ENCODE measurements at places on chromosomes 16 and 17.

GRCh38 chr16:58187665-58188421, 10.1 kb downstream of the CSNK2A2 start:
- no peak for DNase-seq

DNA sequence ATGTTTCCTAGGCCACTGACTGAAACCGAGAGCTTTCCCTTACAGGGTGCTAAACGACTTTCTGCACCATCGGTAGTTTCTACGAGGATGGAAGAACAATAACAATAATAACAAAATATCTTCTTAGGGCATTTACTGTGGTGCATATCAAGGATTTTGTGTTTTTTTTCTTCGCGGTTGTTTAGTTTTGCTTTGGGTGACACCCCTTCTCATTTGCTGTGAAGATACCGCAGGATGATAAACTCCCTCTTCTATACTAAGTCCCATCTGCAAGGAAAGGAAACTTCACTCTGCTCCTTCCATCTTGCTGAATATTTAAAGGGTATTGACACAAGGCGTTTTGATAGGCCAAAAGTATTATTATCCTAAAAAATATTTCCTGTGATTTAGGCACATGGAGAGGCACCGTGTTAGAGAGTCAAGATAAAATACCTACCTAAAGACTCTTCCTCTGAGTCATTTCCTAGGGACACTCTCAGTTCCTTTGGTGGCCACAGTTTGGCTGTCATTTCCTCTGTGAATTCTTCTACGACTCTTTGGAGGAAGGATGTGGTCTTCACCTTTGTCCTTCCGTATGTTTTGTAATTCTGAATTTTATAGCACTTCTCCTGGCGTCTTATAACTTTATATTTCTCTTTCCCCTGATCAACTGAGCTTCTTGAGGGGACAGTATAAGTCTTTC, 318.8 kb downstream of the CDH13 start:
- DNase-seq: no peak

GRCh38 chr17:47837401-47838039, 3.6 kb downstream of the SCRN2 start:
- DNase-seq: no peak

DNA sequence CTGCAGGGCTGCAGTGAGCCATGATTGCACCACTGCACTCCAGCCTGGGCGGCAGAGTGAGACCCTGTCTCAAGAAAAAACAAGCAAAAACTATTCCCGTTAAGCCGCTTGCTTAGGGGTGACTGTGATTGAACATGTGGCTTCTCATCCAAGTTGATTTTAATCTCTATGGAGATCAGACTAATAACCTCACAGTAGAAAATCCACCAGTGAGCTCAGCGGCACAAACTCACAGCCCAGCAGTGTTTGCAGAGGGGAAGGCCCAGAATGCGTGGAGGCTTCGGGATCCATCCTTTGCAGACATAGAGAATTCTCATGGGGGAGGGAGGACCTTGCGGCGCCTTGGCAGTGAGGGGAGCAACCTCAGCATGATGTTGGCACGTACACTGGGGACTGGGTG, 7.4 kb downstream of the BANP start:
- DNase-seq: no peak

DNA sequence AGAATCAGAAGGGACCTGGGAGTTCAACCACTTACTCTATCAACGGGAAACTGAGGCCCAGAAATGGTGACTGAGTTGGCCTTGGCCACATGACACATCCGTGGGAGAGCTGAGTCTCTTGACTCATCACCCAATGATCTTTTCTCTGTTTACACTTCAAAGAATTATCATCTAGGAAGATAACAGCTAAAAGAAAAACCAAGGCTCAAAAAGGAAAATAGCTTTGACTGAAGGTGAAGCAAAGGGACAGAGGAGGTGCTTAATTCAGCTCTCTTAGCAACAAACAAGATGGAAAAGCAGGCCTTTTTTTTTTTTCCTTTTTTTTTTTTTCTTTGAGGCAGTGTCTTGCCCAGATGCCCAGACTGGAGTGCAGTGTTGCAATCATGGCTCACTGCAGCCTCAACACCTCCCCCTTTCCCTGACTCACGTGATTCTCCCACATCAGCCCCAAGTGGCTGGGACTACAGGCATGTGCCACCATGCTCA, 16.7 kb downstream of the ERCC4 start:
- no peak for DNase-seq

- no peak for DNase-seq
These were observed 4.8 kb downstream of the GSE1 start for GRCh38 chr16:85617948-85618347.

- DNase-seq: peak; percentile 90
These were observed at the start of gene DRC7 for GRCh38 chr16:57694725-57695679. DRC7 (plus strand) TSS chr16:57694806; CDS start chr16:57697950, 3,144 bp downstream.

DNA sequence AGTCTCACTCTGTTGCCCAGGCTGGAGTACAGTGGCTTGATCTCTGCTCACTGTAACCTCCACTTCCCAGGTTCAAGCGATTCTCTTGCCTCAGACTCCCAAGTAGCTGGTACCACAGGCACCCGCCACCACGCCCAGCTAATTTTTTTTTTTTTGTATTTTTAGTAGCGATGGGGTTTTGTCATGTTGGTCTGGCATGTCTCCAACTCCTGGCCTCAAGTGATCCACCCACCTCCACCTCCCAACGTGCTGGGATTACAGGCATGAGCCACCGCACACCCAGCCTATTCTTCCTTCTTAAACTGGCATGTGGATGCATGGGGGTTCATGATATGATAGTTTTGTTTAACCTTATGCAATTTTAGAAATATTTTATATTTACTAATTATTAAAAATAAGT, 39.4 kb upstream of the VWA3A start:
- no peak for DNase-seq

GRCh38 chr17:49197346-49197998, 12.9 kb downstream of the GNGT2 start:
- no peak for DNase-seq

DNA sequence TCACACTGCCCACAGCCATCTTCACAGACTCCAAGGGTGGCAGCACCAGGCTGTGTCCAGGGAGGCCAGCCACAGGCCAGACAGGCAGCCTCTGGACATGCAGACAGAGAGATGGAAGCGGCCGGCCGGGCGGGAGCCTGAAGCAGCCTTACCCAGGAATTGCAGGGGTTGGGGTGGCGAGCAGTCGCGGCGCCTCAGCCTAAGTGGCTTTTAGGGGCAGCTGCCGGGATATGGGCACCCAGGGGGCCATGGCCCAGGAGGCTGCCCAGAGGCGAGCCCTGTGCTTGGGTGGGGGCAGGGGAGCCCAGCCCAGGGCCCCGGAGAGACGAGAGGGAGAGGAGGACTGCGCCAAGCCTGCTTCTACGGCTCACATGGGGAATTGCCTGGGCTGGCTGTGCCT, 1.5 kb upstream of the NHERF2 start:
- no peak for DNase-seq

DNA sequence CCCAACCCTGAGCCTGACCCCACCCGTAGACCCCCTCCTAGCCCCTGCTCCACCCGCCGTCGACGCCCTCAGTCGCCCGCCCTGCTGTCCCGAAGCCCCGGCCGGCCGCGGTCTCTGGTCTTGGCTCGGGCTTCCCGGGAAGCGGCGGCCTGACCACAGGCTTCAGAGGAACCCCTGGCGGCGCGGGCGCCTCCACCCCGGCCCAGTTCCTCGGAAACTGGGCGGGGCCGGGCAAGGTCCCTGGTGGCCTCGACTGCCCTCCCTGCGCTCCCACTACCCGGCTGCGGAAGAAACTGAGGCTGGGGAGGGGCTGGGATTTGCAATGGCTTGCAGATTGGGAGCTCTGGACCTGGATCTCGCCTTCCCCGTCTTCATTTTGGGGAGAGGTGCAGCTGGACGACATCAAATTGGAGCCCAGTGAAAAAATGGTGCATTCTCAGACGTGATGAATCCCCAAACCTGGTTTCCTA, 692 bp upstream of the SOCS1 start:
- DNase-seq: peak; percentile 78

- peak; percentile 48 for DNase-seq
These were observed 23.6 kb upstream of the ENPP7 start for GRCh38 chr17:79706931-79707850.

DNA sequence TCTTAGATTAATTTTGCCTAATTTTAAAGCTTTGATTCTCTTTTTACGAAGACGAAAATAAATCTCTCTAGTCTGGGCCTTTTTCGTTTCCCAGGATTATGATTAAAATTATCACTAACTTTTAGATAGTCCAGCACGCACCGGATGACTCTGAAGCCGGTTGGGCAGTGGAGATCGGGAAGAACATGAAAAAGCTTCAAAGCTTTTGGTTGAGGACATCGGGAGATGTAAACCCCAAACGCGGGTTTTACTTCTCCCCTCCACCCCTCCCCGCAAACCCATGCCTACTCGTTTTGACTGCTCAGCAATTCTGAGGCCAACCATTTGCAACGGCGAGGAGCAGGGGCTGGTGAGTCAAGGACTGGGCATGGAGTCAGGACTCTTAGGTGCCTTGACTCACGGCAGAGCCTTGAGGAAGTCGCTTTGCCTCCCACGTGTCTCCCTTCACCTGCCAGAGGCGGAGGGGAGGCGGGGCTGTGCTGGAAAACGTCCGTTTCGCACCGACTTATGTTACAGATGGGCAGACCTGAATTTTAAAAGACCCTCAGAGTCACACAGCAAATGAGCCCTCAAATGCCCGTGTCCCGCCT, 989 bp upstream of the DUSP14 start:
- peak; percentile 44 for DNase-seq

DNA sequence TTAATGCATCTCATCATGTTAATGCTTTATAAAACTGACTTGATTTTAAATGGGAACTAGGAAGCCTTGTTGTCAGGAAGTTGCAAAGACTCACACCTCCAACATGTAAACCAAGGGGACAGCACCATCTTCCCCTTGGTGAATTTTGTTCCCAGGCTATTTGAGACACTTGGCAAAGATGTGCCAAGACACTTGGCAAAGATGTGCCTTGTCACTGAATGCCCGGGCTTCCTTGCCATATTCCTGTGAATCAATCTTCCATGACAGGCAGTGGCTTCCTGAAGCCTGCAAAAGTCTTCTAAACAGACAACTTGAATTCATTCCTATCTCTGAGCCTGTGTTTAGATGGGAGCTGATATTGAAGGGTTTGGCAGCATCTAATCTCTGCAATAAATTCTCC, 465.4 kb upstream of the C16orf82 start:
- no peak for DNase-seq

GRCh38 chr17:42886283-42887176, 14.1 kb upstream of the G6PC1 start:
- no peak for DNase-seq

GRCh38 chr16:85716680-85717038, 27.9 kb upstream of the GINS2 start:
- peak; percentile 77 for DNase-seq

DNA sequence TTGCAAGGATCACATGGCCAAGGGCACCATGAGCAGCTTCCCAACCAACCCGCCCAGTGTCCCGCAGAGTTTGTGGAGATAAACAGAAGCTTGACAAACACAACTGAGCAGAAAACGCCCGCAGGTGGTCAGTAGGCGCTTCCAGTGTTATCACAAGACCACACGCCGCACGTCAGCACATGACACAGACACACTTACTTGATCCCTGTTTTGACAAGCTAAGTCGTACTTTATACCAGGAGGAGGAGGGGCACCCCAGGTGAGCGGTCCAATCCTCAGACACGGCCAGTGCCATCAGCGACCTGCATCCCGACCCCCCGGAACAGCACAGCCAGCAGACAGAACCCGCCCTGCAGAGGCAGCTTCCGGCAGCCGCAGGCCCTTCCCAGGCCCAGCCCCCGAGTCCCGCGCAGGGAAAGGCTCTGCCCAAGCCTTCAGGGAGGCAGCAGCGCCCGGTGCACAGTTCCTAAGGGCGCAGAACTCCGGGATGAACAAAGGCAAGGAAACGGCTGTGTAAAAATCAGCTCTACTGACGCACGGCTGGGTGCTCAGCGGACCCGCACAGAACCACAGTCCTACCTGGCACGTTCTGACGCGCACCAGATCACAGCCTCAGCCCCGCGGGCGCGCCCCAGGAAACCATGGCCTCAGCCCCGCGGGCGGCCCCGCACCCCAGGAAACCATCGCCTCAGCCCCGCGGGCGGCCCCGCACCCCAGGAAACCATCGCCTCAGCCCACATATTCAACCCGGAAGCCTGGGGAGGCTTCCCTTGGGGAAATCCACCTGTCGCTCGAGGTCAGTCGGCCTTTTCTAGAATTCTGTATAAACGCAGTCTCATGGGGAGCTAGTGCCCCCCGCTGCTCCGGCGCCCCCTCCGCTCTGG, 27.8 kb downstream of the AXIN1 start:
- no peak for DNase-seq

DNA sequence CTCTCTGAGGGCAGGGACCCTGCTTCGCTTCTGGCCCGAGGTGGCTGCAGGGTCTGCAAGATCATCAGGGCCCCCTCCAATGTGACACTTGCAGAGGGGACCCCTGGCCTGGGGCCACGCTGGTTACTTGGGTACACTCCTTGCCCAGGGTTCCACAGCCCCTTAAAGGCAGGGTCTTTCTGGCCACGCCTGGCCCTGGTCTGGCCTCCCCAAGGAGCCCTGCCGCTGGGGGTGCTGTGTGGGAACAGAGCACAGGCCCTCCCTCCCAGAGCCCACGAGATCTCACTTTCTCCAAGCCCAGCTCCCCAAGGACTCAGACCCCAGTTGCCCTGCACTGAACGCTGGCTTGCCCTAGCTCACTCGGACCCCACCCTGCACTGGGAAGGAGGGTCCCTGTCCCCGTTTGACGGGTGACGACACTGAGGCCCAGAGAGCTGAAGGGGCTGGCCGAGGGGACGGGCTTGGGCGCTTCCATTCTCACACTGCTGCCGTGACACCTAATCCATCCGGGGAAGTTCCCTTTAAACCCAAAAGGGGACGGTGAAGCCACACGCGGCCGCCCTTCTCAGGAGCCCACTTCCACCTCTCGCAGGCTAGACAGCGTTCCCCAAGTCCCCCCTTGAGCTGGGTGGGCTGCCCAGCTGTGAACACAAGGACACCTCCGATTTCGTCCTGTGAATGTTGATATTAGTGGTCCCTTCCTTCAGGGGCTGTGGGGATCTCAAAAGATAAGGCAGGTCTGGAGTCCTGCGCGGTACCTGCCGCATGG, 26.9 kb upstream of the OSGIN1 start:
- DNase-seq: peak; percentile 32

- DNase-seq: peak; percentile 68
These were observed 854.1 kb downstream of the KCNJ2 start for GRCh38 chr17:71023249-71024030.

- DNase-seq: no peak
These were observed 18.4 kb downstream of the STX8 start for GRCh38 chr17:9557161-9557755.

DNA sequence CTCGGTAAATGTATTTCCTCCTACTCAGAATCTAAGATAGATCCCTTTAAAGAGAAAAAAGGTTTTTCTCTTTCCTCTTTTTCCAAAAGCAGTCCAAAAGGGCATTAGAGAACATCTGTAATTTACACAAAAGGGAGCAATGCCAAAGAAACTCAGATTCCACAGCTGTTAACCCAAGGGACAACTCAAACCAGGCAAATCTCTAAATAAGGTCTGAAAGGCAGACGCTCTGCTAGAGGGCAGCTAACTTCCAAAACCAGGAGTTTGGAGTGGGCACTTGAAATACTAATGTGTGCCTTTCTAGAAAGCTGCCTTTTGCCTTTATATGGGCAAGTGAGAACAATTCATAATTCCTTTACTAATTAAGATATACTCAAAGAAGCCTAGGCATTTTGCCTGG, 435.7 kb downstream of the ZFHX3 start:
- no peak for DNase-seq

- no peak for DNase-seq
These were observed 3.3 kb downstream of the GRN start for GRCh38 chr17:44348234-44348987.

GRCh38 chr16:79286646-79287423, 313.7 kb downstream of the MAF start:
- DNase-seq: no peak

GRCh38 chr17:10178506-10178991, 19.9 kb downstream of the GAS7 start:
- DNase-seq: no peak

- DNase-seq: no peak
These were observed at the start of gene KRTAP4-1 for GRCh38 chr17:41184480-41184961. KRTAP4-1 (minus strand) TSS chr17:41184911; CDS start chr17:41184854, 57 bp downstream.

Measured in SK-N-SH (cell line).